ENCODE measurements at places on chromosomes 5 and 9. TPM values are rescaled to one million over a fixed set of nuclear protein-coding genes. Genes with fewer than 3 reads are reported as not detected.
A peak's percentile ranks its signal among the peaks of the same experiment; 100 is the strongest.

GRCh38 chr5:178526773-178527457 lies 63.3 kb downstream of the COL23A1 start:
- no peak for DNase-seq

DNA sequence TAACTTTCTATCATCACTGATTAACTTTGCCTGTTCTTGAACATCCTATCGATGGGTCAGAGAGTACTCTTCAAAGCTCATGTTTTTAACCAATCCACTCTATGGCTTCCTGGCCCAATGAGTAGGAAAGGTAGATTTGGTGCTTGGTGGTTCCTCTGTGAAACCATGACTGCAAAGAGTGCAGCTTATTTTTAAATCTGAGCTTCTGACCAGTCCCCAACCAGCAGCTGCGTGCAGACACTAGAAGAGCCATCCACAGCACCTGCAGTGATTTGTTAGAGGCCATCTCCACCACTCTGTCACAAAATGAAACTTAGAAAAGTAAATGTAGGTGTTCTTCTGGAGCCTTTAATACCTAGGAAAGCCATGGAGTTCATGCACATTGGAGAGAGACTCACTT lies 107.3 kb upstream of the WWC1 start:
- DNase-seq = no peak

DNA sequence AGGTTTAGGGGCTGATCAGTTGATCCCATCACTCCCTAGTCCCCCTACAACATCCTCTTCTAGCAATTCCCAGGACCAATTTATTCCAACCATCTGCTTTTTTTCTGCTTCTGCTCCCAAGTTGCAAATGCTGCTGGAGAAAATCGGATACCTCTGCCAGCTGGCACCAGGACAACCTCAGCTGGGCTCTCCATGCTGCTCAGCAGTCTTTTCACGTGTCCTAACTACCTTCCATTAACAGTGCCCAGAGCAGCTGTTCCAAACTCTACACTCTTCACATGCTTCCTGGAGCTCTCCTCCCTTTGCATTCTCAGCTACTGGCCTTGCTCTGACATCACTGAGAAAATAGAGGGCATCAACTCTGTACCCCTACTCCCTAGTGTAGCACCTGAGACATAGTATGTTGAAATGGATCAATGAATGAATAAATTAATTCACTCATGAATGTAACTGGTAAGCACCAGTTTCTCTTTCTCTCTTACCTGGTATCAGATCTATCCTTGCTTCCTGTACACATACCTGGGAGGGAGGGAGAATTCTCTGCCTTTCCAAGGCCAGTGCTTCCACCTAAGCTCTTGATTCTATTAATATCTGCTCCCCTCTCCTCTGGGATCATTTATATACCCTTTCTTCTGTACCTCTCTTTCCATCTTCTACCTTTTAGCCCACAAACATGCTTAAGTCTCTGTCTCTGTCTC lies 191.0 kb downstream of the RAB3C start:
- DNase-seq = no peak

- DNase-seq = no peak
Measured at GRCh38 chr9:132592451-132592850, 10.0 kb downstream of the BARHL1 start.

Gene ZBTB43
- polyA plus RNA-seq = 21.7 TPM

DNA sequence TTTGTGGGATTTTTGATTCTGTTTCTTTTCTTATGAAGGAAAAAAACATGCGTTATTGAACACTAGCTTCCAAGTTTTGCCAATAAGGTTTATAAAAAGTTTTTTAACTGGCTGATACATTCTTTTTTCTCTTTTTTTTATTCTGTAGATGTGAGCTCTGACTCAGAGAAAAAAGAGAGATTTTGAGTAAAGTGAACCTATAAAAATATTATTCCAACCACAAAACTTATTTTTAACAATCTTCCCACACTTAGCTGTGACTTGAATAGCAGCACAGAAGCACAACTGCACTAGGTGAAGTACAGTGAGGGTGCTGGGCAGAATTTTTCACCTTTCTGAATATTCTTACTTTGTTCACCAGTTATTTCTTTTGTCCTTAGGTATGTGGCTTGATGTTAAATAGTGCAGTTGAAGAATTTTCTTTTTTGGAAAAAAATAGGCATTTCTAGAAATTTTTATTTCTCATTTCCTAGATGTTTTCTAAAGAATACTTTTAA lies 41.6 kb downstream of the CHSY3 start:
- DNase-seq = no peak

DNA sequence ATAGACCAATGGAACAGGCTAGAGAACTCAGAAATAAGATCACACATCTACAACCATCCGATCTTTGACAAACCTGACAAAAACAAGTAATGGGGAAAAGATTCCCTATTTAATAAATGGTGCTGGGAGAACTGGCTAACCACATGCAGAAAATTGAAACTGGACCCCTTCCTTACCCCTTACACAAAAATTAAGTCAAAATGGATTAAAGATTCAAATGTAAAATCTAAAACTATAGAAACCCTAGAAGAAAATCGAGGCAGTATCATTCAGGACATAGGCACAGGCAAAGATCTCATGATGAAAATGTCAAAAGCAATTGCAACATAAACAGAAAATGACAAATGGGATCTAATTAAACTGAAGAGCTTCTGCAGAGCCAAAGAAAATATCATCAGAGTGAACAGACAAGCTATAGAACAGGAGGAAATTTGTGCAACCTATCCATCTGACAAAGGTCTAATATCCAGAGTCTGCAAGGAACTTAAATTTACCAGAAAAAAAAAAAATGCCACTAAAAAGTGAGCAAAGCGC lies 43.8 kb downstream of the MRPS27 start:
- no peak for DNase-seq

DNA sequence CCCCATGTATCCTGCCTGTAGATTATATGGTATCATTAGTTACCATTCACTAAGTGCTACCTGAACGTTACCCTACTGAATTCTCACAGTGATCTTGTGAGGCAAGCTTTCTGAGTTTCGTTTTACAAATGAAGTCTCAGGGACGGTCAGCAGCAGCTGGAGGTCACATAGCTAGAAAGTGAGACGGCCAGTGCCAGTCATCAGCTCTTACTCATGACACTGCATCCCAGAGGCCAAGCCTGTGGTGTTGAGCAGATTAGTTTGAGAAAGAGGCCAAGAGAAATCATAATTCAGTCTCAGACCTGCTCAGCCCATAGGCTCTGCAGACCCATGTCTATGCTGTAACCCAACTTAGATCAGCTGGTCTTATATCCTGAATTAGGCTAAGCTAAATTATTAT lies 95.7 kb upstream of the EGFLAM start:
- no peak for DNase-seq

Gene ZNG1A
- polyA plus RNA-seq = 101 TPM

- DNase-seq = no peak
Measured at GRCh38 chr5:24854850-24855249, 210.1 kb upstream of the CDH10 start.

- DNase-seq = no peak
Measured at GRCh38 chr9:19018201-19018600, 14.8 kb downstream of the SAXO1 start.

- DNase-seq = peak; percentile 24
Measured at GRCh38 chr9:113963696-113964494, 87.8 kb downstream of the ZNF618 start.

DNA sequence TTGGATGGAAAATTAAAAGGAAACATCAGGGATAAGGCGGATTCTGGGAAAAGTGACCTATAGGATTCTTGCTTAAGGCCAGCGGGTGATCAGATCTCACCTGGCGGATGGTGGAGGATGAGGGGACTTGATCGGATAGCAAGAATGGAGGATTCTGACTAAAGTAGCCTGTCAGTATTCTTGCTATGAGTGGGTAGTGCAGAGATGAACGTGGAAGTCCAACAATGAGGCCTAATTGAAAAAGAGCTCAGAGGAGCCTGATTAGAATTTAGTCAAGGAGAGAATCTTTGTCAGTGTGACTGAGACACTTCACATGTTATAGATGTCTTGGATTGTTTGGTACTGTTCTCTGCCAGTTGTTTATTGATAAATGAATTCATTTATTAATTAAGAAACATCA lies 24.9 kb downstream of the CAST start:
- DNase-seq = no peak

DNA sequence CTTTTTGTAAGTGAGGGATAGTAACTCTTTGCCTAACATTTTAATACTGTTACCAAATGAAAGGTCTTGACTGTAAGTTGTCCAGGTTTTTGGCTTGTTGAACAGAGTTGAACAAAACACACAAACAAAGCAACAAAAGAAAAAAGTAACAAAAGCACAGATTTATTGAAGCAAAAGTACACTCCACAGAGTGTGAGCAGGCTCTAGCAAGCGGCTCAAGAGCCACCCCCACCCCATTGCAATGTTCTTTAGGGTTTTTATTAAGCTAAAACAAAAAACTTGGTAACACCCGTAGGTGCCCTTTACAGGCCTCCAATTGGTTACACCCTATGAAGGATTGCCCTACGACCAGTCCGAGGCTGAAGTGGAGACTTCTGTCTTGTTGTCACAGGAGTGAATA lies 197.4 kb upstream of the MAP3K1 start:
- no peak for DNase-seq

GRCh38 chr5:175748650-175749049 lies 90.8 kb downstream of the HRH2 start:
- DNase-seq = no peak

GRCh38 chr9:17057729-17058128 lies 77.1 kb upstream of the CNTLN start:
- no peak for DNase-seq

Gene GPR21
- 0.62 TPM for polyA plus RNA-seq

DNA sequence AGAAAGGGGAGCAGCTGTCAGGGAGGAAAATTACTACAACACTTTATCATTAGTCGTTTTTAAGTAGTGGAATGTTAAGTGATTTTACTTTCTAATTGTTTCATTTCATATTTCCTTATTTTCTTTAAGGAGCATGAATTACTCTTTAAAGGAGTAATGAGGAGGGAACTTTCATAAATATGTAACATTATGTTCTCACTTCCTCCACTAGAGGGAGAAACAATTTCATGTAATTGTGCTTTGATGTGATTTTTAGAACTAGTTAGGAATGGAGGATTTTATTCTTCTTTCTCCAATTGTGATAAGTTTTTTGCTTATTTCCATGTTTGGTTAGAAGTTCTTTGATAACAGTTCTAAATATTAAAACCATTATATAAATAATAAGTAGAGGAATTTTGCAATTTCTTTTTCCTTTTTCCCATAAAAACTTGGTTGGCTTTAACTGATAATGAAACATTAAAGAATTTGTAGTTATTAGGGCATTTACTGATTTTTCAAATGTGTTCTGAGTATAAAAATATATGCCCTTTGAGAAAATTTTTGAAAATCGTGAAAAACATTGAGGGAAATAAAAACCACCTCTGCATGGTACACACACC lies 25.6 kb downstream of the CEP78 start:
- peak; percentile 20 for DNase-seq

- DNase-seq = no peak
Measured at GRCh38 chr9:115109486-115109885, 8.5 kb downstream of the TNC start.

DNA sequence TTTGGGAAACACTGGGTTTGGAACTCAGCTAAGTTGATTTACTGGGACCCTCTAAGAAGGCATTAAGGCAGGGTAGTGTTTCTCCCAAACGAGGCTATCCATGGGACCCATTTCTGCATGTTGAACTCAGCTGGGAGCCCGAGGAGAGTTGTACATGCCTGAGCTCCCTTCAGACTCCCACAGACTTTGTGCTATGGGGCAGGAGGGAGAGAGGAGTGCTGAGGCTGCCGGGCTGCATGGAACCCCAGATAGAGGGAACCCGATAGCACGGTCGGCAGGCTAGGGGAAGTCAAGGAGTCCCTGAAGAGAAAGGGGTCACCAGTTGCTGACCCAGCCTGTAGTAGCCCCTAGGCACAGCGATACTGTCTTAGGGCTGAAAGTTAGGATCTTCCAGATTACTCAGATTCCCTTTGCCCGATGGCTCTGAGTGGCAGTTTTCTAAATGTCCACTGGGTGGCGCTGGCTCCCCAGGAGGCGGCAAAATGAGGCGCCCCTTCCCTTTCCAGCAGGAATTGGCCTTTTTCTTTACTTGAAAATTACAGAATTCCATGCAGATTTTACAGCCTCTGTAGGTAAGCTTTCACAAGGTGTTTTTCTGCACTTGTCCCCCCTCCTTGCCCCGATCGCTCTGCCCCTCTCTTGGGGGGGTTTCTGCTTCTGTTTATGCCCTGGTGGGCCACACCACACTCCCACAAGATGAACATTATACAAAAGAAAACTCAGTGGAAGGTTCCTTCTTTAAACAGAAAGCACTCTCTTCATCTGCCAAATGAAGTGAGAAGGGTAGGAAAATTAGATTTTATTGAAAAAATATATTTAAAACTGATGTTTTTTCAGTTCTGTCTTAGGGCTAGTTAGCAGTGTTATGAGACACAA lies 17.8 kb downstream of the NANS start:
- peak; percentile 39 for DNase-seq

- DNase-seq = no peak
Measured at GRCh38 chr9:1007312-1007711, 30.9 kb downstream of the DMRT3 start.

- no peak for DNase-seq
Measured at GRCh38 chr9:77731008-77731698, 83.0 kb upstream of the GNA14 start.

Gene PIP5KL1
- 1.4 TPM for polyA plus RNA-seq

DNA sequence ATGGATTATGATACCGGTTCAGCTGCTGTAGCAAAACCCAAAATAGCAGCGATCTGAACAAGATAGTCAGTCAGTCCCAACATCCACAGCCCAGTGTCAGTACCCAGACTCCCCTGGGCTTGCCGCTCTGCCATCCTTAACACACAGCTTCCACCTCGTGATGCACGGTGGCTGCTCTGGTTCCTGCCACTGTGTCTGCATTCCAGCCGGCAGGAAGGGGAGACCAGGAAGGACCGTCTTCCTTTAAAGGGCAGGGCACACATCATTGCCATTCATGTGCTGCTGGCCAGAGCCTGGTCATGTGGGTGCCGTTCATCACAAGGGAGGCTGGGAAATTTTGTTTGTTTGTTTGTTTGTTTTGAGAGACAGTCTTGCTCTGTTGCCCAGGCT lies 131.0 kb upstream of the IER5L start:
- DNase-seq = no peak

Gene SHC3
- polyA plus RNA-seq = 2.7 TPM

Gene KIF4B
- 0.28 TPM for polyA plus RNA-seq

- no peak for DNase-seq
Measured at GRCh38 chr5:41482715-41483114, 27.7 kb downstream of the PLCXD3 start.

Gene JAK2
- 17.2 TPM for polyA plus RNA-seq

DNA sequence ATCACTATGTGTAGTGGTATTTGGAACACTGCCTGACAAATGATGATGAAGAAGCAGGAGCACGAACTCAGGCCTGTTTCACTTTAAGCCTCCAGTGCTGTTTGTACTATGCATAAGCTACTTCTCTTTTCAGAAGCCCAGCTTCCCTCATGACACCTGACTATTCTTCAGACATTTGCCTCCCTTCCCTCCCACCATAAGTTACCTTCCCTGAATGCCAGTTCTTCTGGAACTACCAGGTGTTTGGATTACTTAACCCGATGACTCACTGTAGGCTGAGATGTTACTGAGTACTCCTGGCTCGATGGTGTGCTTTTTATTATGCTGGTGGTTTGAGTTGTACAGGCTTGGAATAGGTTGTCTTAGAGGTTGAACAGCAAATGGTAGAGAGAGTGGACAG lies 180.0 kb downstream of the SPATA31D1 start:
- DNase-seq = no peak

Data from left kidney (tissue), 8 donors.